ENCODE measurements at places on chromosomes 6 and 20.

DNA sequence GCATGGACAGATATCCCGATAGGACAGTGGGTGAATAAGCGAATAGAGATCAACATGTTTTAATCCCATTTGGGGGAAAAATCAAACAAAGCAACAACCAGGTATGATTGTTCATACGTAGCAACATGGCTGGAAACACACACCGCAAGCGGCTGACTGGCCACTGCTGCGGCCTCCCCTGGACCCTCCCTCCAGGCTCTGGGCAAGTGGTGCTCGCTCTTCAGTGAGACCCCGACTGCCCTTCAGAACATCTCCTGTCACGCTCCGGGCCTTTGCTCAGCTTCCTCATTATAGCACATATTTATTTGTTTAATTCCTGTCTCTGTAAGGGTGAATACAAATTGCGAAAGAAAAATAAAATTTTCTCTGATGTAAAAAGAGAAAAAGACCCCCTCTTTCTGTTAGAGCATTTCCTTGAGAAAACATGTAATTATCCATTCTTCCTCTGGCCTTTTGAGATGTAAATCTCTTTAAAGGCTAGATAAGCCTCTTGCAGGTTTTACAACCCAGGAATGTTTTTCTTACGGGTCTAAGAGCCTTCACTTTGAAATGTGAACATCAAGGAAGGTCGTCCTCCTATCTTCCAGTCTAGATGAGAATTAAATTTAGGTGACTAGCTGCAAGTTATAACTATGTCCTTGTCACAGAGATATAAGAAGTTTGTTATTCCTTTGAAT, 11.0 kb upstream of the FAM210B start:
- DNase-seq = no peak

DNA sequence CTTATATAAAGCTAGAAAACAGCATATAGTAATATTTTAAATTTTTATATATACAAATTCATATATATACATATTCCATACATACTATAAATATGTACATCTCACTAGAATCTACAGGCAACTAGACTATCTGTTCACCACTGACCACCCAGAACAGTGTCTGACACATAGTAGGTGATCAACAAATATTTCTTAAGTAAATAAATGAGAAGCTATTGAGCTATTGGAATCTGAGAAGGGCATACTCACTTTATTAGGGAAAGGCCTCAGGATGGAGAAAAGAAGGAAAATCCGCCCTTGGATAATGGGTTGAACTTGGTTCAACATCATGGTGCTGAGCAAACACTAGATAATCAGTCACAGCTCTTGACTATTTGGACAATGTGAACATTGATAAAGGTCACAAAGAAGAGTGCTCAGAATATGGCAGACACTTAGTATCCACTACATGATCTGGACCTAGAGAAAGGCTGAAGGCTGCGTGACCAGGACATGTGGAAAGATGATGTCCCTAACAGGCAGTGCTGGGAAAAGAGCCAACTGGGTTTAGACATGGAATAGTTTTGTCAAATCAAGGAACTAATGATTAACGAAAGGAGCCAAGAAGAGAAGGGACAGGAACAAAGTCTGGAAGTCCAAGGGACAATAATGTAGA, 186.1 kb downstream of the TASP1 start:
- DNase-seq = no peak

GRCh38 chr20:9978397-9979004, 56.3 kb upstream of the ANKEF1 start:
- peak; percentile 63 for DNase-seq

- DNase-seq = no peak
Measured at GRCh38 chr20:63091901-63092659, 85.3 kb upstream of the BHLHE23 start.

DNA sequence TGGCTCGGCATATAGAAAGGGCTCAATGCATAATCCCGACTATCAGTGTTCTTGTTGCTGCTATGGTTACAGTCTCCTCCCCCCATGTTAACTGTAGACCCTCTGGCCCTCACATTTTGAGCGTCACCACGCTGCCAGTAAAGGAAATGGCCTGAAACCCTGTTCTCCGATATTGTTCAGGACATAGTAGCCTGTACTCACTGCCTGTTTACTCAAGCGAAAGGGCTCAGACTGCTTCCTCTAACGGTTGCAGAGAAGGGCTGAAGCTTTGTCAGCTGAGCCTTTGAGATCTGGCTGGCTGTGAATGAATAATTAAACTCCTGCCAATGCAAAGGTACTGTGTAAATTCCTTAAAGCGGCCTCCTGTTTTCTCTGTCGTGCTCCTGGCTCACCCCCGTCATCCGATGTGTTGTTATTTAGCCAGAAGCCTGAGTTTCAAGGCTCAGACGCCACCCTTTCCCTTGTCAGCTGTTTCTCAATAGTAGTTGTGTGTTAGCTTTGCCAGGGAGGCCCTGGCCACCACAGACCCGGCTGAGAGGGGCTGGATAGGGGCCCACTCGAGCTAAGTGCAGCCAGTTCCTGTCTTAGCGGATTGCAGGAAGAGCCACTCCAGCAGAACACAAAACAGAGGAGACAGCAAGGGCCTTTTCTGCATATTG, 31.2 kb upstream of the RALGAPA2 start:
- DNase-seq = no peak

GRCh38 chr6:32154514-32155161, 697 bp downstream of the PPT2 start:
- DNase-seq = peak; percentile 77

- DNase-seq = no peak
Measured at GRCh38 chr20:25033924-25034300, 24.0 kb downstream of the ACSS1 start.

DNA sequence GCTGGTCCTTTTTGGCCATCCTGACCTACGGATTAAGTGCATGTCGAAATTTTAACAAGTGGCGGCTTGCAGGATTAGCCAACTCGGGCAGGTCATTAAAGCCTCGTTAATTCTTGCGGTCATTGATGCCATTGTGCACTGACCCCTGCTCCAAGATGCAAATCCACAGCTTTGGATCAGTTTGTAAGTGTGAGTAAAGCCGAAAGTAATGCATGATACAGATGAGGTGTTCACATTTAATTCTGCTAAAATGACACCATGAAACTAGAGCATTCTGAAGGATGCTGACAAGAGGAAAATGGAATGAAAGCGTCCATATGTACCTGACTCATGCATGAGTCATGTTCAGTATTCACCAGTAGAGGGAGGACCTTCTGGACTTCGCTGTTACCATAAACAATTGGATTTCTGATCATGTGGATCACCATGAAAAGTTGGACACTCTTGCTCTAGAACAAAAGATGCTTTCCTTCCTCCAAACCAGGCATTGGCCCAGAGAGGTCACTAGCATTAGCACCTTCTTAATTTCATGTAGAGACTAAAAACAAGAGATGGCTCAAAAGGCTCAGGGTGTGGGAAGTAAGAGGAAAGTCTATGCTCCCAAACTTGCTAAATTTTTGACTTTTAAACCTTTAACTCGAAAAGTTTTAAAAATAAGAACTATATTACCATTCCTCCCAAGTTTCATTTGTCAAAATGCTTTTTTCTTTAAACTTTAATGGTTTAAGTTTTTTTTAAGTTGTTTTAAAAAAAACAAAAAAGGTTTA, 48.0 kb downstream of the MUC22 start:
- no peak for DNase-seq

DNA sequence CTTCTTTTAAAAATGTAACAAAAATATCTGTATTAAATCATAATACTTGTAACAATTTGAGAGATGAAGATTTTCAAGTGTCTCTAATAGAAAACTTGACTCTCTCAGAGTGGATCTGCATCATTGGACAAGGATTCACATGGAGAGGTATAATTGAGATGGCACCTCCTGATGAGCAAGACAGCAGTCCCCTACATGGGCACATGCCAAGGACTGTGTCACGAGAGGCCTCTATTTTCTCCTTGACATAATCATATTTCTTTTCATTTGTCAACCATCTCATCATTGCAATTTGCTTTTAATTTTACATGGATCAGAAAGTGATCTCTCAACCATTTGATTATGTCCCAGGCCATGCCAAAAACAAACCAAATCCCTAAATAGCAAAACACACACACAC, 206.8 kb upstream of the THEMIS start:
- no peak for DNase-seq
